ENCODE measurements at places on chromosomes 3 and 15. TPM values are rescaled to one million over a fixed set of nuclear protein-coding genes. Genes with fewer than 3 reads are reported as not detected.

Gene HESX1
- 0.14 TPM for total RNA-seq

Gene TXNRD3
- total RNA-seq, result 4.5 TPM

Gene WDR49
- total RNA-seq, result not detected

Gene PLSCR4
- total RNA-seq, result 0.63 TPM

Gene PLA2G4E
- total RNA-seq, result not detected

Gene MFN1
- 25.8 TPM for total RNA-seq

Gene NAALADL2
- total RNA-seq, result 1.0 TPM

Gene SYNPR
- total RNA-seq, result not detected

Gene CIDEC
- total RNA-seq, result not detected

Gene VIPR1
- total RNA-seq, result 0.43 TPM

GRCh38 chr3:141655801-141656200, 82.3 kb upstream of the RNF7 start:
- no peak for DNase-seq

GRCh38 chr3:195595785-195596531, 12.2 kb upstream of the APOD start:
- DNase-seq, result no peak

DNA sequence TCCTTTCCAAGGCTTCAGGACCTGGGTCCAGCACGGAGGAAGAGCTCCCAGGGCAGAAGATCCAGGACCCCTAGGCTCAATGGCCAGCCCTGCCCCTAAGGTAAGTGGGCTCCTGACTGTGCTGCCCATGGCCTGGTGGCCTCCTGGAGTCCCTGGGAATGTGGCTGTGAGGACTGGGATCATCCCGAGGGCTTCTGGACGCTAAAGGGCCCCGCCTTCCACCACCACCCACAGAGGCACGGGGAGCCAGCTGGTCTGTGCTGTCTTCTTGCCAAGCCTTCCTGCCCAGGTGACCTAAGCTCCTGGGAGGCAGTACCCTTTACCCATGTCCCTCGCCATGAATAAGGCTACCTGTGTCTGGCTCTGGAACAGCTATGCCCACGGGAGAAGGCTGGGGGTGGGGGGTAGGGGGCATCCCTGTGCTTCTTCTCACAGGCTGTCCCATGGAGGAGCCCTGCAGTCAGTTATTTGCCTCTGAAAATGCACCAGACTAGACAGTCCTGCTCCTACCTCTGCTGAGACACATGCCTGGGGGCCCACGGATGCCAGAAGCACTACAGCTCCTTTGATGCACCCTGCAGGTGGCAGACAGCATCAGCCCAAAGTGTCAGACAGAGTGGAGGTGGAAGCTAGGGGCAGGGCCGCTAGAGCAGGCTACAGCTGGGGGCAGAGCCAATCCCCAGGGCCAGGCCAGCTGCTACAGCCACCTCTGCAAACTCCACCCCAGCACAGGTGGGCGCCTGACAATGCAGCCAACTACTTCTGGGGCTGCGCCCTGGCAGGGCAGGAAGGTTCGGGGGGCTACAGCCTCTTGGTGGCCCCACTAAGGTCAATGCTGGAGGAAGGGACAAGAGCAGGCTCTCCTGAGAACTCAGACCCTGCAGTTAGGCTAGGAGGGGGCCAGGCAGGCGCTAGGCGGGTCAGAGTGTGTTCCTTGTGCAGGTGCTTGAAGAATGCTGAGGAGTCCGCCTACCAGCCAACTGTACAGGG, 90.9 kb downstream of the SEC22A start:
- no peak for DNase-seq

DNA sequence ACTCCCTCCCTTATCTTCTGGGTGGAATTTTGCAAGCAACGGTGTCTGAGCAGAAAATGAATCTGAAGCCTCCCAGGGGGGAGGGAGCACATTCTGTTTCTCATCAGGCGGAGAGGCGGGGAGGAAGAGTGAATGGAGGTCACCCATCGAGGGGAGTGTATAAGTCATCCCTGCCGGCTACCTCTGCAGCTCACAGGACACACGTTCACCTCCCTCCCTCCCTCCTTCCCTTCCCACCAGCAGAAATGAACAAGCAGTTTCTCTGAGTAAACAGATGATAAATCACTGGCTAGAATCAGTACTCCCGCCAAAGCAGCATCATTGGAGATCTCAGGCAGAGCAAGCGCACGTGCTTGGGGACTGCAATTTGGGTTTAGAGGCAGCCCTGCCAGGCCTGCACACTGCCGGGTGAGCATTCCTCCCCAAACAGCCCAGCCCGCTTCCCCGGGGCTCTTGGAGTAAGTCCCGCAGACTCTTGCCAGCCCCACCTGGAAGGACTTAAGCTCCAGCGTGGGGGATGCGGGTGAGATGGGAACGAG, 38.3 kb downstream of the CPN2 start:
- no peak for DNase-seq

- no peak for DNase-seq
Observed at GRCh38 chr3:55605443-55606236, 118.5 kb upstream of the WNT5A start.

DNA sequence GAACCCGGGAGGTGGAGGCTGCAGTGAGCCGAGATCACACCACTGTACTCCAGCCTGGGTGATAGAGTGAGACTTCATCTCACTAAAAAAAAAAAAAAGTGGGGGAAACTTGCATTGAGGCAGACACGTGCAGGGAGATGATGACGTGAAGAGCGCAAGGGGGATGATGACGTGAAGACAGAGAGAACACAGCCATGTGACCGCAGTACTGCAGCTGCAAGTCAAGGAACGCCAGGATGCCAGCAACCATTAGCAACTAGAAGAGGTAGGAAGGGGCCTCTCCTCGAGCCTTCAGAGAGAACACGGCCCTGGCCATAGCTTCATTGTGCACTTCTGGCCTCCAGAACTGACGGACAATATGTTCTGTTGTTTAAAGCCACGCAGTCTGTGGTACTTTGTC, 28.3 kb downstream of the RFT1 start:
- DNase-seq, result no peak

DNA sequence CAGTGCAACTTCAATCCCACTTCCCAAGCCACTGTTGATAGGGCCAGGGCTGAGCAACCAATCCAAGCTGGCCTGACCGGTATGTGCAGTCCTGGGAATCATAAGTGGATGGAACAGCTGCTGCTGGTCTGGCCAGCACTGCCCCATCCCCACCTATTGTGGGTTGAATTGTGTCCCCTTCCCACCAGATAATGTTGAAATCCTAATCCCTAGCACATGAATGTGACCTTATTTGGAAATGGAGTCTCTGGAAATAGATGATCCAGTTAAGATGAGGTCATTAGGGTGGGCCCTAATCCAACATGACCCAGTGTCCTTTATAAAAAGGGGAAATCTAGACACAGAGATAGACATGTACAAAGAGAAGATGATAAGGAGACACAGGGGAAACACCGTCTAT, 13.7 kb upstream of the PDIA5 start:
- no peak for DNase-seq

GRCh38 chr15:62914461-62915079, 128.0 kb upstream of the TPM1 start:
- DNase-seq, result no peak

DNA sequence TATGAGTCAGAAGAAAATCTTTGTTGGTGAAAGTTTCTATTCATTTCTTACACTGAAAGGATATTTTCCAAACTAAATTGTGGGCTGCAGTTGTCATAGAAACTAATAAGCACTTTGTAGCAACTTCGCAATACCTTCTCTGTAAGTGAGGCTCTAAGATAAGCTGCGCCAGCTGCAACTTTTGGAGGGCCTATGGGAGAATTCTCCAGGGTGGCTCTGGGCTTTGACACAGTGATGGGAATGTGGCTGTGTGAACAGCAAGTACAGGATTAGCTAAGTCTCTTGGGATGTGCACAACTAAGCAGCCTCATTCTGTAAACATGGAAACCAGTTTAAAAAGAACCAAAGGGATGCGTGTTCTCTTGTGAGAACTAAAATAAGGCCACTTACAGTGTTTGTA, 124.6 kb upstream of the SGO1 start:
- DNase-seq, result no peak

All from epithelial cell of proximal tubule (primary cell).